ENCODE measurements at places on chromosomes 2 and 18.

GRCh38 chr2:10269711-10270610, 32.7 kb upstream of the HPCAL1 start:
- DNase-seq = no peak

DNA sequence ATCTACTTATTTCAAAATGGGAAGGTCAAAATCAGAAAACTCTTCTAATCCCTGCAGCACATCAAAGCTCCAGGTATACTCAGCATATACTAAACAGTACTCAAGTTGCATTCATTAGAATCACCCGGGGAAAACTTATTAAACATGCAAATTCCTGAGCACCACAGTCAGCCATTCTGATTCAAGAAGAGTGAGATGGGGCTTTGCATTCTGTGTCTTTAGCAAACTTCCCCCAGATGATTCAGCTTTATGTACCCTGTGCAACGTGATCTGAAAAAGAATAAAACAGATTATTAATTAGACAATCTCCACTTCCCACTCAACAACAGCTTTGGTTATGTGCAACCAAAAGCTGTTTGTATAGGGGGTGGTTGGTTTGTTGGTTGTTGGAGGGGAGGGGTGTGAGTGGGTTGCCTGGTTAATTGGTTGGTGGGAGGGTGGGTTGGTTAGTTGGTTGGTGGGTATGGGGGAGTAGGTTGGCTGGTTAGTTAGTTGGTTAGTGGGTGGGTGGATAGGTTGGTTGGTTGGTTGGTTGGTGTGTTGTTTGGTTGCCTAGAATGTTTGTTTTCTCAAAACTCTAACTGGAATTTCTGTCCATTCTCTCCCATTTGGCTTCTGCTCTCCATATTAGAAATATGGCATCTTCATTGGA, 112.5 kb upstream of the AGAP1 start:
- no peak for DNase-seq

DNA sequence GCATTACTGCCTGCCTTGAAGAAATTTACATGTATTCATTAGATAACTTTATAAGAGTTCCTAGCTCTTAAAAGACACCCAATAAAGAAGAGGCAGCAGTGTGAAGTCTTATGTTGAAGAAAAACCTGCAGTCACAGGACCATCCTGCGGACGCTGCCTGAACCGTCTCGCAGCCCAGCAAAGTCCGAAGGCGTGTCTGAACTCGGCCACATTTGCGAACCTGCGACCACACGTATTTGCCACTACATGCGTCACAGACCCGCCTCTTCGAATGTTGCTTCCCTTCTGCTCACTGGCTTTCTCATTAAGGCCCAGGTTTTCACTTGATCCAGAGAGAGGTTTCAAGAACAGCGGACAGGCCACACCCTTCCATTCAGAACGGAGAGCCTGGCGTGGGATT, 41.2 kb downstream of the CNGA3 start:
- no peak for DNase-seq

DNA sequence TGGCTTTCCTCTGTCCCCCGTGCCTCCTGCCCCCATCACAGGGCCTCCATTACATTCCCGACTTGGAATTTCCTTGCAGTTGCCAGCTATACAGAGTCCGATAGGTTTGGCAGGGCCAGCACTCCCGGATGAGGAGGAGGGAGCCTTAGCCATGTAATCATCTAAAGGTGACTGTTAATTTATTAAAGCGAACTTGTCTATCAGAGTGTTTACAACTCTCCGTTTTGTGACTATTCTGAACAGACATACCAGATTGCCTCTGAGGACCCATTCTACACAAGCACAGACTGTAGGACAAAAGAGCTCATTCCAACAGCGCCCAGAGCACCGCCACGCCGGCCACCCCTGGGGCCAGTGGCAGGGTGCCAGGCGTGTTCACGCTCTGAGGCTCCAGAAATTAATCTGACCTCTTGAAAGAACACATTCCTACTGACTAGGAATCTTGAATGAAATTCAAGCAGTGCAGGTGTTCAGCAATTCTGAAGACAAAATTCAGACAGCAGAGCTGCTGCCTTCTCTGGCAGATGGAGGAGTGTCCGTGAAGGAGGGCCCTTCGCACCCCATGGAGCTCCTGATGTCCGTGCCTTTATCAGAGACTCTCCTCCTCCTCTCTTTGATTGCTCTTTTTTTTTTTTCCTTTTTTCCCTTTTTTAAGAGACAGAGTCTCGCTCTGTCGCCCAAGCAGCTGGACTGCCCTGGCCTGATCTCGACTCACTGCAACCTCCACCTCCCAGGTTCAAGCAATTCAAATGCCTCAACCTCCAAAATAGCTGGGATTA, 58.1 kb upstream of the RALBP1 start:
- DNase-seq = no peak

GRCh38 chr18:45201489-45201888, 413.8 kb upstream of the SLC14A2 start:
- DNase-seq = no peak

GRCh38 chr2:203705178-203705577, 1.3 kb upstream of the CD28 start:
- DNase-seq = no peak

- DNase-seq = no peak
These were observed 4.4 kb upstream of the ATG16L1 start for GRCh38 chr2:233247116-233247515.

- no peak for DNase-seq
These were observed 29.9 kb upstream of the FBLN7 start for GRCh38 chr2:112108178-112108832.

DNA sequence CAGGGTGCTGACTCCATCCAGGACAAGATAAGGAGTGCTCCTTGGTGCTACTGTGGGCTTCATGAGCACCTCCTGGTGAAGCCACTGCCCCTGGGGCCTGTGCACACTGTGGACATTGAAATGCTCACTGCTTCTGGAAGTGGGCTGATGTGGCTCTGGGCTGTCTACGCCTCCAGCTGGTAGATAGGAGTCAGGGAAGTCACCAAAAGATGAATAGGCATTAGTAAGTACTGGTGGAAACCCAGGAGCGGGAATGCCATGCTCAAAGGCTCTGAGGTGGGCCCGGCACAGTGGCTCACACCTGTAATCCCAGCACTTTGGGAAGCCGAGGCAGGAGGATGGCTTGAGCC, 79.2 kb upstream of the MSH2 start:
- DNase-seq = no peak

- DNase-seq = no peak
These were observed 108.1 kb upstream of the CELF4 start for GRCh38 chr18:37673671-37674070.

DNA sequence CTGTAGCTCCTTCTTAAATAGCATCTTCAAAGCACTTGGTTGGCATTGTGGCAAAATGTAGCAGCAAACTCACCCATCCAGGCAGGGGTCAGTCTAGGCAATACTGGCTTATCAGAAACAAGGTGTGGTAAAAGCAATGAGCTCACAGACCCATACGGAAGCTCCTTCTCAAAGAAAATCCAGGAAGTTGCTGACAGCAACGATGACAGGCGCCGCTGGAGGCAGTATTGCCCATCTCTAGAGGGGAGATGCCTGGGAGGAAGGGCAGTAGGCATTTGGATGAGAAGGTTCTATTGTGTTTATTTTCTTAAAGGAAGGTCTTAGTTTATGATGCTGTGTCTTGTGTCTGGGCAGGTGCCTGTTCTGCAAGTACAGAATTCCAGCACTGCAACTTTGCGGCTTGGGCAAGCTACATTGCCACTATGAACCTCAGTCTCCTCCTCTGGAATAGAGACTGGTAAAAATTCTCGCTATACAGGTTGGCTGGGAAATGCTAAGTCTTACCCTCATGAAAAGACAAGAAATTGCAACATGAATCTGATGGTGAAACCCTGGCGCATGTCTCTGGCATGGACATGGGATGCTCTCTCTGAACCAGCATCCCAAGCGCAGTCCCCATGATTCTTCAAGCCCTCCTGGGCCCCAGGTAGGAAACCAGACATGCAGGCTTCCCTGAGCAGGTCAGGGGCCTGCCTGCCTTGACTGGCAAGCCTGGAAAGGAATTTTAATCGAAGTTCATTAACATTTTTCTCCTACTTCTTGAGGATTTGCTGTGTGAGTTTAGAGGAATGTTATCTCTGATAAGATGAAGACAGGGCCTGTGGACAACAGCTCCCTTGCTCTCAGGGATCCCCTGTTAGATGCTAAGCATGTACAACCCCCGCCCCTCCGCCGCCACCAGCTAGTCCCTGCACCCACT, 156.0 kb downstream of the TFCP2L1 start:
- DNase-seq = no peak

DNA sequence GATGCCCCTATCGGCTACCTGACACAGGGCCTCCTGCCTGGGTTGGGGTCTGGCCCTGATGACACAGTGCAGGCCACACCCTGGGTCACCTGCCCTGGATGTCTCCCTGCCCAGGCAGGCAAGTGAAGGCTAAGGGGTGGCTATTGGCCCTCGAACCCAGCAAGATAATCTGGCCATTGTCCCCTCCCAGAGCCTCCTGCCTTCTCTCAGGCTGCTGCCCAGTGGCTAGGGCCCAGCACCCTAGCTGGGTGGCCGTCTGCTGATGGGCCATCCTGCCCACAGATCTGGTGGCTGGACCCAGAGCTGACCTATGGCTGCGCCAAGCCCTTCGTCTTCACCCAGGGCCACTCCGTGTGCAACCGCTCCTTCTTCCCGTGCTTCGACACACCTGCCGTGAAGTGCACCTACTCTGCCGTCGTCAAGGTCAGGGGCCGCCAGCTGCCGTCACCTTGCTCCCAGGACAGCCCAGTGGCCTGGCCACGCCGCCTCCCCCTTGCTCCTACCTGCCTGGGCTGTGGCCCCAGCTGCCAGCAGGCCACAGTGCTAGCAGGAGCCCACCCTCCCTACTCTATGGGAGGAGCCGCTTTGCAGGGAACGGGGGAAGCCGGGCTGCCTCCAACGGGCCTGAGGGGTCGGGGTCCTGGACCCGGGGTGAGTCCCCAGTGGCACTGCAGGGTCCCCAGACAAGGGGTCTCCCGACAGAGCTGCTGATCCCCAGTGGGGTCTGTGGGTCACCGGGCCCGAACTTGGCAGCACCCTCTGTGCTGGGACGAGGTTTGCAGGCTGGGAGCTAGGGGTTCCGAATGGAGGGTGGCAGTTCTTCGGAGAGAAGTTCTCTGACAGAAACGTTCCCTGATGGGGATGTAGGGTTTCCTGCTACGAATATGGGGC, 4.1 kb downstream of the RNPEPL1 start:
- DNase-seq = no peak
